Lung (tissue), 17 donors: ENCODE measurements at places on chromosomes 16 and 17. TPM values are rescaled to one million over a fixed set of nuclear protein-coding genes. Genes with fewer than 3 reads are reported as not detected.

DNA sequence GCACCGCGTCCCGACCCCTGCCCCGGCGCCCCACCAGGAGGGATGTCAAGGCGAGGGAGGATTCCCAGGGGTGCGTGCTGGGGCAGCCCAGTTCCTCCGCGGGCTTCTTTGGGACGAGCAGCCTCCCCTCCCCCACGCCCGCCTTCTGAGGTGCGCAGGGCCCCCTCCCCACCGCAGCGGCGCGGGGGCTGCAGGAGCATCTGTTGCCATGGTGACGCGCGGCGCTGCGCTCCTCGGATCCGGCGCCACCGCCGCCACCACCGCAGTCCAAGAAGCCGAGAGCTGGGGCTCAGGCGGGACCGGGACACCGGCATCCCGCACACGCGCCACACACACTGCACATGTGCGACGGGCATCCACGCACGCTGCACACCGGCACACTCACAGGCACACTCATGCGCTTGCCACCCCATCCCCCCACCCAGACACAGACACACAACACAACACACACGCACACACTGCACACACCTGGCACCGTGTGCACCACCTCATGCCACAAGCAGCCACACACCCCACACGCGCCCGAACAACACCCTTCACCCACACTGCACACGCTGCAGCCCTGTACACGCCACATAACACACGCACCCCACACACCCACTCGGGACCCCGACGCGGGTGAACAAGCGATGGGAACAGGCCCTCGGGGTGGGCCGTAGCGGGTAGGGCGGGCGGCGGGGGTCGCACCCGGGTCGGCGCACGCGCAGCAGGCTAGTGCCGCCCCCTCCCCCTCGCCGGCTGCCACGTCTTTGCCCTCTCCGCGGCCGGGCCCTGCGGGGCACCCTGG is 17.0 kb downstream of the ENPP7 start:
- no peak for DNase-seq

GRCh38 chr17:70119545-70119944 is 44.5 kb downstream of the KCNJ16 start:
- DNase-seq: no peak

GRCh38 chr17:10125531-10126275 is 72.7 kb downstream of the GAS7 start:
- DNase-seq: peak; percentile 90

DNA sequence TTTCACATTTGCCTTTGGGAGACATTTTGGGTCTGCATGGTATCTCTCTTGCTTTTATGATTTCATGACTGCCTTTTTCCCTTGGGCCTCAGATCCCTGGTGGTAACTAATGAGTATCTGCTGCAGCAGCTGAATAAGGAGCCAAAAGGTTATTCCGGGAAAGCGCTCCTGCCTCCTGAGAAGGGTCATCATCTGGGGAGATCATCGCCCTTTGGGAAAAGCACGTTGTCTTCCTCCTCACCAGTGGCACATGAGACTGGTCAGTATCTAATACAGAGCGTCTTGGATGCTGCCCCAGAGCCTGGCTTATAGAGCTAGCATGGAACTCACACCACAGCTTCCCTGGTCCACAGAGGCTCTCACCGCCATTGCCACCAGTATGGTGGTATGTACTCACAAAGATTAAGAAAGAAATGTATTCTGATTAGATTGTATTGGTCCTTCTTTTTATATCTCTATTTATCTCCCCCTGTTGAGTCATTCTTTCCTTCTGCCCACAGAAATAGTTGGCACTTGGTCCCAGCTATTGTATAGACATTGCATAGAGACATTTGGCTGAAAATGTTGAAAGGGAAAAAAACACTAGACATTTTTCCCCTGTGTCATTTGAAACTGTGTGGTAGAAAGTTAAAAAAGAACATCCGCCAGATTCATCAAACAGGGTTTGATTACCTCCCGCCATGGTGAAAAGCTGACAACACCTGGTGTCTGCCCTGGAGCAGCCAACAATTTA is 8.4 kb downstream of the TPPP3 start:
- DNase-seq: no peak

Gene ABCA8
- 10.5 TPM for total RNA-seq

Gene PYY
- total RNA-seq: 0.25 TPM
